Upper lobe of right lung (tissue), 1 donor: ENCODE measurements at places on chromosomes 12 and 14.

DNA sequence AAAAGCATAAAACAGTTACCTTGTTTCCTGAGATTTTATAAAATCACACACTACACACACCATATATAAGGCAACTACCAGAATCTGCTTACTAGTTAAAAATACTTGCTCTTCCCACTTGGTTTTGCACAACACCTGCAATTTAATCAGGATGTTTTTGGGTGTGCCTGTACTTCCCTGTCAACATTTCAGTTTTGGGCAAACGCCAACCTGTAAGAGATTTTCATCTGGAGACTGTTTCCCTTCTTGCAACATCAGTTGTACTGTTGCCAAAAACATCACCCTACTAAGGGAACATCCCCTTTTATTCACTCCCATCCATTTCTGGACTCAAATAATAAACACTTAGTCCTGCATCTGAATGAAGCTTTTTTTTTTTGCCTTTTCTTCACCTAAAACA lies 172.3 kb downstream of the DUSP6 start:
- H3K4me1 ChIP-seq, result peaks cover 12% of the 10 kb centered on the region
- no peak overlapping the region for H3K27ac ChIP-seq
- no peak for DNase-seq
- H3K27me3 ChIP-seq, result no peaks in the 10 kb centered on the region
- no peaks in the 10 kb centered on the region for H3K36me3 ChIP-seq

DNA sequence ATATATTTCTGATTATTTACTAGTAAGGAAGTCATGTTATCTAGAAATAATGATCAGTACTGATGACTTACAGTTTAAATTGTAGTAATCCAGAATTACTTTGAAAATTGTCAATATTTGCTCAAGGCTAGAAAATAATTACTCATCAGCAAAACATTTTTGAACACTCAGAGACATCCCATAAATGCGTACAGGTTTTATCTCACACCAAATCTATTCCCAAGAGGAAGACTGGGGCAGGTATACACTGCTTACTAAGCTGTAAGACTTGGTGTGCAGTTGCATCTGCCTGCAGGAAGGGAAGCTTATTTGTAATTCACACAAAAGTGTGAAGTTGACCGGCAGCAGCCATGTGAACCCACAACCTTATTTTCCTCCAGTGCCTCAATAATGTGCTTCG lies 146.4 kb downstream of the CCER1 start:
- H3K27ac ChIP-seq, result no peak overlapping the region
- H3K27me3 ChIP-seq, result no peaks in the 10 kb centered on the region
- no peaks in the 10 kb centered on the region for H3K36me3 ChIP-seq
- H3K4me1 ChIP-seq, result no peaks in the 10 kb centered on the region
- H3K4me3 ChIP-seq, result no peak overlapping the region

GRCh38 chr14:59292921-59293534 lies 104.6 kb downstream of the DAAM1 start:
- DNase-seq, result no peak
- peaks cover 16% of the 10 kb centered on the region for H3K4me1 ChIP-seq
- no peaks in the 10 kb centered on the region for H3K27me3 ChIP-seq
- no peak overlapping the region for H3K27ac ChIP-seq

DNA sequence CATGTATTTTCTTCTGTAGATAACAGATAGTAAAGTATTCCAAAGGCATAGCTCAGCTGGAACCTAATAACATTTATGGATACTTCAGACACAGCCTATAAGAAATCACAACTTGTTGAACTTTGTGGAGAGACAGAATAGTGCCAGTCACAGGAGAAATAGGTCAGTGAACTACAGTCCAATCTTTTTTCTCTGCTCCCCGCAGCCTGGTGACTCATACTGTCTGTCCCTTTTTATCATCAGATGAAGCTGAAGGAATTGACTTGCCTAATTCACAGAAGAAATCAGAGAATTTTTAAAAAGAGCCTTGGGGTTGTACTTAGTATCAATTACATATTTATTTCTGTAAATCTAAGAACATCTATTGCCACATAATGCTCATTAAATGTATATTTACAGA lies 222.3 kb downstream of the ALG10 start:
- no peaks in the 10 kb centered on the region for H3K4me1 ChIP-seq
- no peak for DNase-seq
- no peaks in the 10 kb centered on the region for H3K36me3 ChIP-seq
- H3K27me3 ChIP-seq, result no peaks in the 10 kb centered on the region
- H3K4me3 ChIP-seq, result no peak overlapping the region

DNA sequence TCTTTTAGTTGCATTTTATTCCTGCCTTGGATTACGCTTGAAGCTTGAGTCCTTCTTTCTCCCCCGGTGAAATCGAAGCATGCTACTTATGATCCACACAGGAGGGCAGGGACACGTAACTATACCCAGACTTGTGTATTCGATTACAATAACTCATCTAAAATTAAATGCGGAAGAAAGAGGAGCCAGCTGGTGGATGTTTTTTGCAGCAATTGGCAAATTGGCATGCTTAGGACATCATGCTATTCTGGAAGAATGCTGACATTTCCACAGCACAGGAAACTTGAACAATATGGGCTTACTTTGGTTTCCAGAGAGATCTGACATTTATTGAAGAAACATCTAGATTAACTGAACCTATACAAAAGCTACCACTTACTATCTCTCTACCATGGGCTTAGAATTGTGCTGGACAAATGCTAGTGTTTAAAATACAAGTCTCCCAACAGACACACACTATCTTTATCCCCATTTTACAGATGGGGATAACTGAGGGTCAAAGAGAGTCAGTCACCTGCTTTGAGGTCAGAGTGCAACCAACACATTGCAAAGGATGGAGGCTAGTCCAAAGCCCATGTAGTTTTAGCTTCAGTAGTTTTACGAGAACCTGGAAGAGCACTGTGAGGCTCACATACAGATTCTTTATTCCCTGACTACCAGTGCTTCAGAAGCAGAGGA lies 36.3 kb downstream of the LGMN start:
- no peak overlapping the region for H3K27ac ChIP-seq
- DNase-seq, result no peak
- H3K36me3 ChIP-seq, result peaks cover 33% of the 10 kb centered on the region
- H3K4me3 ChIP-seq, result no peak overlapping the region
- no peaks in the 10 kb centered on the region for H3K4me1 ChIP-seq

- no peaks in the 10 kb centered on the region for H3K4me1 ChIP-seq
- H3K36me3 ChIP-seq, result no peaks in the 10 kb centered on the region
- no peak for DNase-seq
- H3K27ac ChIP-seq, result no peak overlapping the region
Measured at GRCh38 chr12:105928436-105928835, 210.3 kb downstream of the NUAK1 start.

GRCh38 chr12:68767191-68767590 lies 21.2 kb downstream of the SLC35E3 start:
- no peak for DNase-seq
- H3K27ac ChIP-seq, result no peak overlapping the region
- no peaks in the 10 kb centered on the region for H3K27me3 ChIP-seq
- H3K4me3 ChIP-seq, result no peak overlapping the region

- no peaks in the 10 kb centered on the region for H3K27me3 ChIP-seq
- H3K36me3 ChIP-seq, result no peaks in the 10 kb centered on the region
- no peak overlapping the region for H3K4me3 ChIP-seq
Measured at GRCh38 chr12:109047081-109047805, 5.1 kb upstream of the USP30 start.

- H3K4me3 ChIP-seq, result peak overlapping the region; percentile 58
- H3K4me1 ChIP-seq, result no peaks in the 10 kb centered on the region
- H3K27me3 ChIP-seq, result peaks cover 10% of the 10 kb centered on the region
- DNase-seq, result peak; percentile 83
- no peak overlapping the region for H3K27ac ChIP-seq
Measured at GRCh38 chr12:39145175-39145999, 240.0 kb upstream of the CPNE8 start.

- H3K4me3 ChIP-seq, result no peak overlapping the region
- no peaks in the 10 kb centered on the region for H3K36me3 ChIP-seq
- peak overlapping the region; percentile 14 for H3K27ac ChIP-seq
Measured at GRCh38 chr14:68208218-68208617, 388.6 kb downstream of the RAD51B start.

- no peak overlapping the region for H3K27ac ChIP-seq
- peaks cover 52% of the 10 kb centered on the region for H3K27me3 ChIP-seq
- no peaks in the 10 kb centered on the region for H3K36me3 ChIP-seq
- no peak for DNase-seq
Measured at GRCh38 chr14:36588788-36589187, 6.4 kb upstream of the NKX2-8 start.

DNA sequence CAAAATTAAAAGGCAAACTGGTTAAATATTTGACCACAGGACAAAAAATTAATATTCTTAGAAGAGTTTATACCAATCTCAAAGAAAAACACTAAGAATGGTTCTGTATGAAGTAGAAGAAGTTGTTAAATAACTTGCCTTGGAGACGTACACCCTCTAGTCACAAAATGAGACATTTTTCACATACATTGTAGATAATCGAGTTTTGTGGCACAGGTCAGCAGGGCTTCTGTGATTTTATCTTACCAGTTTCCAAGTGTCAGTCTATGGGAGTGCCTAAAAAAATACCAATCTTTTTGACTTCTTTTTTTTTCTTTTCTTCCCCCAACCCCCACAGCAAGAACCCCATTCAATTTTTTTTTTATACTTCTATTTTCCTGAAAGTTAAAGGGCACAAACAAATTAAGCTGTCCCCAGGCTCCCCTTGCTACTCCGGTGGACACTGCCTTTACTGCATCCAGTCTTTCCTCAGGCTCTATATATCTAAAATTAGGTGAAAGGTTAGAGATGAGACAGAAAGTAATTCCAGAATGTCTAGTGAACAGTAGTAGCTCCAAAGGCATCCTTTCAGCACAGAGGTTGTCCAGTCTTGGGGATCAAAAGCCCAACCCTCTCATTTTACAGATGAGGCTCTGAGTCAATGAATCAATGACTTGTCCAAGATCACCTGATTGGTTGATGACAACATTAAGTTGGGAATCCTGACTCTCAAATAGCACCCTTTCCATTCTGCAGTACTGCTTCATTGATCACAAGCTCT lies 6.2 kb downstream of the LIMA1 start:
- no peak overlapping the region for H3K4me3 ChIP-seq
- H3K4me1 ChIP-seq, result peaks cover 41% of the 10 kb centered on the region
- no peak for DNase-seq
- H3K27ac ChIP-seq, result peak overlapping the region; percentile 48
- H3K36me3 ChIP-seq, result no peaks in the 10 kb centered on the region
- no peaks in the 10 kb centered on the region for H3K27me3 ChIP-seq

GRCh38 chr12:116539905-116540482 lies 19.2 kb upstream of the MAP1LC3B2 start:
- H3K27me3 ChIP-seq, result no peaks in the 10 kb centered on the region
- no peak overlapping the region for H3K4me3 ChIP-seq
- no peak for DNase-seq
- H3K27ac ChIP-seq, result no peak overlapping the region

DNA sequence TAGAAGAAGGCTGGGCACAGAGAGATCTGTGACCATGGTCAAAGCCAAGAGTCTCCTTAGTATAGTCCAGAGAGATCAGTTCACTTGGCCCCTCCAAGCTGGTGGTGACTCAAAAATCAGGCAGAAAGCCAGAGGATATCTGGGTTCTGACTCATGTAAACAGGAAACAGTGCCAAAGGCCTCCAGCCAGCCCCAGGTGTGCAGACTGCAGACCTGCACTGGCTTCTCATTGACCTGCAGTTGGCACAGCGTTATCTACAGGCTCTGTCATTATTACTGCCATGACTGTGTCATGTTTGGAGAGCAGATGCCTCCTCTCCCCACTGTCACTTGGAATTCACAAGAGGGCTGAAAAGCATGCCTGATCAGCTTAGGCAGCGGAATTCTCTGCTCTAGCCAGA lies 295.7 kb upstream of the PRKD1 start:
- no peaks in the 10 kb centered on the region for H3K36me3 ChIP-seq
- no peak overlapping the region for H3K27ac ChIP-seq
- no peaks in the 10 kb centered on the region for H3K27me3 ChIP-seq

DNA sequence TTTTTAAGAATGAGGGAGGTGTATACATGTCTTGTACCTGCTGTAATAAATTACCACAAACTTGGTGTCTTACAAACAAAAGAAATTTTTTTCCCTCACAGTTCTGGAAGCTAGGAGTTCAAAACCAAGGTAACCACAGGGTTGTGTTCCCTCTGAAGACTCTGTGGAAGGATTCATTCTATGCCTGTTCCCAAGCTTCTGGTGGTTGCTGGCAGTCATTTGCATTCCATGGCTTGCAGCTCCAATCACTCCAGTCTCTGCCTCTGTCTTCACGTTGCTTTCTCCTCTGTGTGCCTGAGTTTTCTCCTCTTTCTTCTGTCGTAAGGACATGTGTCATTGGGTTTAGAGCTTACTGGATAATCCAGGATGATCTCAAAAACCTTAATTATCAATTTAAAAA lies 15.4 kb upstream of the ZNF641 start:
- H3K4me1 ChIP-seq, result no peaks in the 10 kb centered on the region
- H3K27me3 ChIP-seq, result no peaks in the 10 kb centered on the region
- H3K4me3 ChIP-seq, result no peak overlapping the region

- H3K4me1 ChIP-seq, result peaks cover 14% of the 10 kb centered on the region
- H3K4me3 ChIP-seq, result no peak overlapping the region
- DNase-seq, result no peak
- H3K36me3 ChIP-seq, result no peaks in the 10 kb centered on the region
Measured at GRCh38 chr14:61108496-61109141, 127.6 kb downstream of the SLC38A6 start.

GRCh38 chr14:51082349-51082748 lies 12.6 kb downstream of the TRIM9 start:
- DNase-seq, result no peak
- no peak overlapping the region for H3K27ac ChIP-seq
- no peaks in the 10 kb centered on the region for H3K4me1 ChIP-seq
- no peaks in the 10 kb centered on the region for H3K36me3 ChIP-seq
- no peaks in the 10 kb centered on the region for H3K27me3 ChIP-seq
- H3K4me3 ChIP-seq, result no peak overlapping the region

DNA sequence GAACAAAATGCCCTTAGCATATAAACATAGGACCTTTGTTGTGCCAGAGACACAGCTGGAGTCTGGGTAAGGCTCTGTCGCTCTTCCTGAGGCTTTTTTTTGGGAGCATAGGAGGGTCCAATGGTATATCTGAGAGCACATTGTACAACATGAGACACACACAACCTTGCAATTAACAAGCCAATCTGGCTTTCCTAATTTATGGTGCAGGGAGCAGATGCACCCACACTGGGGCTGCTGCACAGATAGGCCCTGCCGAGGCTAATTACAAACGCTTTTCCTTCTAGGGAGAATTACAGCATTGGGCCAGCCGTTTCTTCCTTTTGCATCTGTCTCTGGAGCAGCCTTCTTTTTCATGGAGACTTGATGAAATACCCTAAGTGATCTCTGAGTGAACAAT lies 75.0 kb upstream of the OVCH1 start:
- no peak overlapping the region for H3K4me3 ChIP-seq
- no peaks in the 10 kb centered on the region for H3K36me3 ChIP-seq
- H3K27ac ChIP-seq, result no peak overlapping the region
- DNase-seq, result no peak
- peaks cover 4% of the 10 kb centered on the region for H3K4me1 ChIP-seq

- DNase-seq, result no peak
- H3K4me3 ChIP-seq, result no peak overlapping the region
- no peak overlapping the region for H3K27ac ChIP-seq
- H3K27me3 ChIP-seq, result no peaks in the 10 kb centered on the region
- H3K36me3 ChIP-seq, result no peaks in the 10 kb centered on the region
- no peaks in the 10 kb centered on the region for H3K4me1 ChIP-seq
Measured at GRCh38 chr12:76872415-76872814, 6.4 kb downstream of the CSRP2 start.

- peaks cover 7% of the 10 kb centered on the region for H3K4me1 ChIP-seq
- peaks cover 4% of the 10 kb centered on the region for H3K36me3 ChIP-seq
- peak; percentile 72 for DNase-seq
- H3K27me3 ChIP-seq, result no peaks in the 10 kb centered on the region
- no peak overlapping the region for H3K4me3 ChIP-seq
Measured at GRCh38 chr12:4307593-4308333, 13.2 kb upstream of the TIGAR start.

- no peak overlapping the region for H3K27ac ChIP-seq
- H3K36me3 ChIP-seq, result no peaks in the 10 kb centered on the region
- H3K4me3 ChIP-seq, result no peak overlapping the region
- H3K4me1 ChIP-seq, result peaks cover 3% of the 10 kb centered on the region
Measured at GRCh38 chr12:2112401-2112800, 59.6 kb downstream of the CACNA1C start.
